Cortex of kidney (tissue), 1 donor: ENCODE measurements at places on chromosomes 6 and 20.

- no peak for DNase-seq
Observed at GRCh38 chr20:63288581-63289251, 4.3 kb upstream of the COL20A1 start.

DNA sequence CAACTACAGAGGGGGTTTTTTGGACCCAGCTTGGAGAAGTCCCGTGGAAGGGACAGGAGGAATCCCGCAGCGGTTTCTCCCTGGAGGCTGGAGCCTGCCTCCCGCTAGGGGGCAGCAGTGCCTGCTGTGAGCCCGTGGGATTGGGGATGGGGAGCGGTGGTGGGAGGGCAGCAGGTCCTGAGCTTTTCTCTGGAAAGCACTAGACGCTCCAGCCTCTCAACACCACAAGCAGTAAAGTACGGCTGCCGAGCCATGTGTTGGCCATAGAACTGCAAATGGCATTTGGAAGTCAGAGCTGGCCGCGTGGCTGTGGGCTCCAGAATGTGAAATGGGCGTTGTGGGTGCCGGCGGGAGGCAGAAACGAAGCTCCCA, 47.8 kb downstream of the GMPR start:
- DNase-seq: no peak

DNA sequence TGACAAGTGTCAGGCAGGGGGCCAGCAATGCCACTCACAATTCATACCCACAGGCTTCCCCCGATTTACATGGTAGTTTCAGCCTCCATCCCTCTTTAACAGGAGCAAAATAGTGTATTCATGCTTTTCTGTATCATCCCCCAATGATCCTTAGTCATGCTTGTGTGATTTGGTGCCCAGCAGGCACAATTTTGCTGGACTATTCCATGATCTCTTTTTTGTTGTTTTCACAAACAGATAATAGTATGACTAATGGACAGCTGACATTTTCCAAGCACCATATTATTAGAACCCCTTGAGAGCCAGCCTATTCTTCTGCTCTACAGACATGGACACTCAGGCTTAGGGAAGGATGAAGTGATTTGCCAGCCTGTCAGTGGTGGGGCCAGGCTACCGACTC, 128.2 kb upstream of the RIPOR2 start:
- no peak for DNase-seq

DNA sequence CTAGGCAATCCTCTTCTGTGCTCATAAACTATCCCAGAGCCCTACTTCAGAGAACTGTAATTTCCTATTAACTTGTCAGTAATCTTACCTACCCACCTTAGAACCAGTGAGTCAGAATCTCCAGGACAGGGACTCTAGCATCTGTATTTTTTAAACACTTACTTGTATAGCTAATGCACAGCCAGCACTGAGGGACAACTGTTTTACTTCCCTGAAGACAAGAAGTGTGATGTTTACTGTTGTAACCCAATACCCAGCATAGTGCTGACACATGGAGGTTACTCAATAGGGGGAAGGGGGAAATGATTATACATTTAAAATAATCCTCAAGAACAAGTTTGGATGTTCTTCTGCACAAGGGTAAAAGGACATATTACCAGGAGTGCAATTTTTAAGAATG, 130.8 kb downstream of the BTBD9 start:
- no peak for DNase-seq

DNA sequence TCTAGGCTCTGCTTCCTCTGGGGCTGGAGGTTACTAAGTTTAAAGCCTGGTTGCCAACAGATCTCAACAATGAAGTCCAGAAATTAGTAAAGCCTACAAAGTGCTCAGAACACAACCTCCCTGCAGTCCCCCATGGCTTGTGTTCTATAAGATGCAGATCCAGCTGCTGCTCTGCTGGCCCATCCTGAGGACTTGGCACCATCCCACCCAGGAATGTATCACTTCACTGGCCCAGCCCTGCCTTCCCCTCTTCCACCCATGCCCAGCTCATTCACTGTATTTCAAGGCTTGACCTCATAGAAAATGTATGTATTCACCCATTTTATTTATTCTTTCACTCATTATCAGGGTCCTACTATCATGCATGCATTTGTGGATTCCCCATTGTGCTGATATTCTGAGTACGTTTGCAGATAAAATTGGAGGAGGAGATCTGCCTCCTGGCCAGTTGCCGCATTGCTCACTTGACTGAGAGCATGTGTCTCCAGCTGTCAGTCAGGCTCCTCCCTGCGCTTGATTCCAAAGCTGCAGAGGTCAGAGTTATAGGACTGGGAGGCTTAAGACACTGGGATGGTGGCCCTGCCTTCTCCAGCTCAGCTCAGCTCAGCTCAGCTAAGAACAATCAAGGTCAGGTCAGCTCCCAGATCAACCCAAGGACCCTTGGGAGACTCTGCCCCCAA, 104.8 kb downstream of the MAFB start:
- DNase-seq: no peak

DNA sequence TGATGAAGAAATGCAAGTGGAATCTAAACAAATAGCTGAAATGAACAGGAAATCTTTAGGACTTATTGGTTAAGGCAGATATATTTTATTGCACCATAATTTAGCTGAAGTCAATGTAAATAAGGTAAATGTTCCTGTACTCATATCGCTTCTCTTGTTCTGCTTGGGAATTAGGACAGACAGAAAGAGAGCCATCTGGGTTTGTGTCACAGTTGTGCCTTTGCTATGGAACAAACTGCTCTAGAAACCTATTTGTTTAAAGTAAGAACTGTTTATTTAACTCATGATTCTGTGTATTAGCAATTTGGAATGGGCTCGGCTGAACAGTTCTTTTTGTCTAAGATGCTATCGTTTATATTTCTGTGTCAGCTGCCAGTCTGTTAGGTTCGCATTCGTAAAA, 143.8 kb upstream of the KHDRBS2 start:
- no peak for DNase-seq

DNA sequence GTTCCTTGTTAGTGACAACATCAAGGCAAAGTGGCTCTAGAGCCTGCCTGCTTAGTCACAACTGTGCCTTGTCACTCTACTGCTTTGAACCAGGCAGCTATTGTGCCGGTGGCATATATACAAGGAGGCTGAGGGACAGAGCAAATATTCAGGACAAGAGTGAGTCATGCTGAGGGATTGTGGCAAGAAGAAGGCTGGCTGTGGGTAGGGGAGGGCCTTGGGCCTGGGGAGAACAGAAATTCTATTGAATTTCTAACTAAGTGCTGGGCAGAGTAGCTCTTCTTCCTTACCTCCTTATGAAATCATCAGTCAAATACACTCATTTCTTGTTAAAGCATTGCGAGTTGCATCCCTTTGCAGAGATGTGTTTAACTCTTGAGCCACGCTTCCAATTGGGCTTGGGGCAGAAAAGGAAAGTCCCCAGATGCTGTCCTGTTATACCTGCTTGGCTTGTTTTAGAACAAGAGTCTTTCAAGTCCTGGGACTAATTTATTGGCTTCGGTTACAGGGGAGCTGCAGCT, 59.7 kb downstream of the PFDN4 start:
- DNase-seq: no peak

GRCh38 chr6:162852840-162853577, 125.2 kb downstream of the PACRG start:
- DNase-seq: no peak

DNA sequence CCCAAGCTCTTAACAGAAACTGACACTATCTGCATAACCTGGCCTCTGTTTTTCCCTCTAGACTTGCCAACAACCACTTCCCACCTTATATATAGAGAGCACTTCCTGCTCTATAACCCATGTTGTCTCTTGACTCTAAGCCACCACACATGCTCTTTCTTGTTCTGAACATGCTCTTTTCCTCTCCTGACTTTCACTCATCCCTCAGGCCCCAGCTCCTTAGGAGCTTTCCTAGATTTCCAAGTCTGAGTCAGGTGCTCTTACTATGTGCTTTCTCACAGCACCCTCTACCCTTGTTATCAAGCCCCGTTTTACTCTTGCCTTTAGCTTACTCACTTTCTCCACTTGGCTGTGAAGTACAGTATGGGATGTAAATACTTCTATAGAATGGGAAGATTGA, 143.9 kb upstream of the EYA4 start:
- DNase-seq: no peak

DNA sequence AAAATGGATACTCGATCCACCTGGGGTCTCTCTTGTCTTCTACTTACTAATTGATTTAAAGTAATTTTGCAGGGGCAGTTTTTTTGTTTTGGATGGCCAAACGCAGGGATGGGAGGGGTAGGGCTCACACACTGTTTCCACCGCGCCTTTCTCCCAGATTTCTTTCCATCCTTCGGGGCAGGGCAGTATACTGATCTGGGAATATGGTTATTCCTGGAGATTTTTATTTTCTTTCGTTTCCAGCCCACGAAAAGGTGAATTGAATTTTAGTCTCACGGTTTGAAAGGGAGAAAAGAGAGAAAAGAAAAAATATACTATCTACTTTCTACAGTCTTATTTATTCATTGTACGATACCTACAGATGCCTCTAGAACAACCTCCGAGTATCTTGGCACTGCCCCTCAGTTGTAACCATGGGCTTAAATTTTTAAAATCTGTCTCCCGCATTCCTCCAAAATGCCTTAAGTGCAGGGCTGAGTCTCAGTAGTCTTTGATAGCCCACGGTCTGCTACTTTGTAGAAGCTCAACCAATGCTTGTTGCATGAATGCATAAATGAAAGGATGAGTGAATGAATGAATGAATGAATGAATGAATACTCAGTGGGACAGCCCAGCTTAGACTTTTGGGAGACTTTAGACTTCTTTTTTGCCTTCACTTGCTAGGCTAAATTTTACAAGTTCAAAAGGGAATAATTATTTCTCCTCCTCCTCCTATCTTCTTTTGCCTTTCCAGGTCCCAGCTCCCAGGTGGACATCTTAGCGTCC, 18.1 kb upstream of the TRIM27 start:
- no peak for DNase-seq

- no peak for DNase-seq
Observed at GRCh38 chr6:20900389-20901160, 366.3 kb downstream of the CDKAL1 start.

DNA sequence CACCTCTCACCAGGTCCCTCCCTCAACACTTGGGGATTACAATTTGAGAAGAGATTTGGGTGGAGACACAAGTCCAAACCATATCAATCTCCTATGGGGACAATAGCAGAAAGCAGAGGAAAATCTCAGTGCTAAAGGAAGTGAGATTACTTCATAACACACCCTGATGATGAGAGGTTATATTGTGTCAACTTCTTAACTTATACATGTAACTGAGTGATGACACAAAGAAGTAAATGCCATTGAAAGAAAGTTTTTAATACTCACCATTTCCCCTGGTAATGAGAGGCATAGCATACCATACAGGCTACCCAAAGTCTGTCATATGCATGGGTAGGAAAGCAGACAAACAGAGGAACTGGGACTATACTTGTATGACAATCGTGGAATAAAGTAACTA, 137.2 kb downstream of the MMUT start:
- DNase-seq: no peak

- DNase-seq: no peak
Observed at GRCh38 chr6:52640916-52641315, 30.0 kb upstream of the TMEM14A start.

DNA sequence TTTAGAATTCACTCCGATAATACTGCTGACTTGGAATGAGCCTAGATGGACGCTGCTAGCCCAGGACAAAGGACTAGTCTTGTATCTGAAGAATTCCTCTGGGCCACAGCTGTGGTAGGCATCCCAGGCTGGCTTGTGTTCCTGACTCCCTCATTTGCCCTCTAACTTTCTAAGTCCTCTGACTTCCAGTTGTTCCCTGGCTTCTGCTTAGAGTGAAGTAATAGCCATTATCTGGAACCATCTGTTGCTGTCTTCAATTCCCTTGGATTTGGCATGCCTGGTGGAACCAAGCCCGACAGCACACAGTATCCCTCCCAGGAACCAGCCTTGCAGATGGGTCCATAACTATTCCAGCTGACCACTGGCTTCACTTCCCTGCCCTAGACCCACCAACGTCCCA, 376.0 kb downstream of the SYNE1 start:
- DNase-seq: no peak

- no peak for DNase-seq
Observed at GRCh38 chr20:997486-997885, 4.6 kb downstream of the RSPO4 start.

DNA sequence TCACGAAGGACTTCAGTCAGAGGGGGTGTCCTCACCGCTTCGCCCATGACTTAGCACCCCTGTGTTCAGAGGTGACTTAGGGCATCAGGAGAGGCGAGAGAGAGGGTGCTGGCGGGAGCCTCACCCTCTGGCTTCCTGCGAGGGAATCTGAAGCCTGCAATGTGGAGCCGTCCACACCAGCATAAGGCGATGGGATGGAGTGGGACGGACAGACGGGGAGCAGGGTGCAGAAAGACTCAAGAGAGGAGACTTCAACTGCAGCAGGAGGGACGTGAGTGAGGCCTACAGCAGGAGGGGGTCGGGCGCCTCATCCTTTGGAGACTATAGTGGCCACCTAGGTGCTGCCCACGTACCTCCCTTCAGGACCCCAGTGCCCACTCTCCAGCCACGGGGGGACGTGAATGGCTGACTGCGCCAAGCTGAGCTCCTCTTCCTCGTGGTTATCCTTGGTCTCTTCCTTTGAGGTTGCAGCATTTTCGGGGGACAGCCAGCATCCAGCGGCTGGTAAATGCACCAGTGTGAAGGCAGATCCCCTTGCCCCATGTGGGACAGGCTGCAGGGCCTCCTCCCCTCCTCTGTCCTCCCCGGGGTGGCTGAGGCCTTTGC, 26.9 kb upstream of the MLN start:
- DNase-seq: no peak

GRCh38 chr20:51959066-51959542, 156.8 kb upstream of the SALL4 start:
- DNase-seq: no peak

GRCh38 chr6:41280381-41281057, 6.0 kb downstream of the TREM1 start:
- DNase-seq: no peak

DNA sequence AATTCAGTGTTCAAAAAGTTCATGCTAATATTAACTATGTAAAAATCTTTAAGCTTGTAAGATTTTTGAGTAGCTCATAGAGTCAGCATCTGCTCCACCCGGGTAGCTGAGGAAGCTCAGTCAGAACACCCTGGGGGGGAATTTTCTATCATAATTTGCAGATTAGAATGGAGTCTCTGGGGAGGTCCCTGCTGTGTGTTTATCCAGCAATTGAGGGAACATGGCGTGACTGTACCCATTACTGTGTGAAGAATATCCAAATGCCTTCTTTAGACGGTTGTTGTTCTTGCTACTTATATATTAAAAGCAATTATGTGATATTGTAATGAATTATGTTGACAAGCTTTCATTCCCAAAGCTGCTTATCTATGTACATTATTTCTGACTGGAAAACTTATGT, 64.8 kb downstream of the AIG1 start:
- no peak for DNase-seq

GRCh38 chr6:36533321-36533720, 14.0 kb downstream of the STK38 start:
- no peak for DNase-seq

- no peak for DNase-seq
Observed at GRCh38 chr6:53439556-53439955, 90.8 kb upstream of the ELOVL5 start.

DNA sequence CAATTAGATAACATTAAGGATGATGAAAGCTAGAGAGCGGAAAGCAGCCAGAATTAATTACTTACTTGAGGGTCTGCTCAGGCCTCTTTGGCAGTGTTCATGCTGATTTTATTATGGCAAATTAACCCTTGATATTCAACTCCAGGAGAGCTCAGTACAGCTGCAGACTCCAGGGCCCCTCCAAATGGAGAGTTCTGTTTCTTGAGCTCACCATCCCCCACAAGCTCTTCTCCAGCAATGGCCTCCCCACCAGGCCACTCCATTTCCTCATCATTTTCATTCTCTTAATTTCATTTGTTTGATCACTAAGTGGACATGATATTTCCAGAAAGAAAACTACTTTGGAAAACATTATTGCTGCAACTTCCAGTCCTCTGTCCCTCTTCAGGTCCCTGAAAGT, 513.3 kb upstream of the NOX3 start:
- DNase-seq: no peak
